Stimulated activated naive CD4-positive, alpha-beta T cell treated with Interleukin-2 at 50 U/mL for 16 hours (primary cell): ENCODE measurements at places on chromosomes 2 and 18.

DNA sequence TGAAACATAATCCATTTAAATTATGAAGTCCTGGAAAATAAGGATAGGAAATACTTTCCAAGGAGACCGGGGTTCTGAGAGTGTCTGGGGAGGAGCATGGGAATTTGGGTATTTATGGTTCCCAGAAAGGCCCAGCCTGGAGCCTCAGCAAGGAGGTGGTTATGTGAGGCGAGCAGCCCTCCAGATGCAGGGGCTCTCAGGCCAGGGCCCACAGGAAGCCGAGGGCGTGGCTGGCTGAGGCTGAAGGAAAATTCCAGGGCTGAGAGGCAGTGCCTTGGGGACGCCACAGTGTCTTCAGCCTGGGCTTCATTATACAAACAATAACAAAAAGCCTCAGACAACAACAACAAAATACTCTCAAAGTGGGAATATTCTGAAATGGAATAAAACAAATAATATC lies 86.9 kb upstream of the SERPINE2 start:
- no peak for DNase-seq

DNA sequence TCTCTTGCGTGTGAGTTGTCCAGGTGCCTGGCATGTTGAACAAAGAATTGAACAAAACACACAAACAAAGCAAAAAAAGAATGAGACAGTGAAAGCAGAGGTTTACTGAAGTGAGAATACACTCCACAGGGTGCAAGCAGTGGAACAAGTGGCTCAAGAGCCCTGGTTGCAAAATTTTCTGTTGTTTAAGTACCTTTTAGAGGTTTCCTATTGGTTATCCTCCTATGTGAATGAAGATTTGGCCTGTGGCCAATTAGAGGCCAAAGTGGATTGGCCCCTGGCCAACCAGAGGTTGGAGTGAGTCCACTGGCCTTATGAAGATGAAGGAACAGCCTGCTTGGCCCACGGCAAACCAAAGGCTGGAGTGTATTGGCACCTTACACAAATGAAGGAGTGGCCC lies 1188.5 kb upstream of the NRXN1 start:
- no peak for DNase-seq

- no peak for DNase-seq
Measured at GRCh38 chr2:54090521-54091117, 24.8 kb upstream of the ACYP2 start.

GRCh38 chr2:144339048-144339447 lies 180.9 kb downstream of the ZEB2 start:
- no peak for DNase-seq

DNA sequence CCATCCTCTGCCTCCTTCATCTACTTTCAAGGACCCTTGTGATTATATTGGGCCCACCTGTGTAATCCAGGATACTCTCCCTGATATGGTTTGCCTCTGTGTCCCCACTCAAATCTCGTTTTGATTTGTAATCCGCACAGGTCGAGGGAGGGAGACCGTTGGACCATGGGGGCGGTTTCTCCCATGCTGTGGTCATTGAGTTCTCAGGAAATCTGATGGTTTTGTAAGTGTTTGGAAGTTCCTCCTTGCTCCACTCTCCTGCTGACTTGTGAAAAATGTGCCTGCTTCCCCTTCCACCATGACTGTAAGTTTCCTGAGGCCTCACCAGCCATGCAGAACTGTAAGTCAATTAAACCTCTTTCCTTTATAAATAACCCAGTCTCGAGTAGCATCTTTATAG lies 42.0 kb upstream of the EML6 start:
- no peak for DNase-seq

DNA sequence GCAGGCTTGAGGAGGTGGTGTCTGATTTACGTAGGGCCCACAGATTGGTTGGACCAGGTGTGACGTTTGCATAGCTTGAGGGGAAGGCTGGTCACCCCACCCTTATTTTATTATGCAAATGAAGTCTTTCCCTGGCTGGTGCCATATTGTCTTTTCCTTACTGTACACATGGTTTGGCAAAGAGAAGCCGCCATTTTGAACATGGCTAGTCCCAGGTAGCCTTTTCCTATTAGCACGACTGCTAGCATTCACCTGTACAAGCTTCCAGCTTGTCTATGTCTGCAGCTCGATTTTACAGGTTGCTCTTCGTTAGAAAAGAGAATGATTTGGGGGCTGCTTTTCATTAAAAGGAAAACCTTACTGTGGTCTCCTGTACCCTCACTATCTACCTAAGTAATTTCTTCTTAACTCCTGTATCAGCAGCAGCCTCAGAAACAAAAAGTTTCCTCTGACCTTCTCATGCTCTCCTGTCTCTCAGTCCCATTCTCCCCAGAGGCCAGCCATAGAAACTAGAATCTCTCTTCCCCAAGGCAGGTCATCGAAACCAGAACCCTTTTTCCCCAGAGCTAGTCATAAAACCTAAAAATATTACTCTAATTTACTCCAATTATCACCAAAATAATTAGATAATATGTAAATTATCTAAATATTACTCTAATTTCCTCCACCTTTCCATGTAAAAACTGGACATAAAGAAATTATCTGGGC lies 151.8 kb downstream of the B3GNT2 start:
- no peak for DNase-seq

GRCh38 chr18:57806201-57806977 lies 3.3 kb upstream of the ATP8B1 start:
- DNase-seq = no peak

DNA sequence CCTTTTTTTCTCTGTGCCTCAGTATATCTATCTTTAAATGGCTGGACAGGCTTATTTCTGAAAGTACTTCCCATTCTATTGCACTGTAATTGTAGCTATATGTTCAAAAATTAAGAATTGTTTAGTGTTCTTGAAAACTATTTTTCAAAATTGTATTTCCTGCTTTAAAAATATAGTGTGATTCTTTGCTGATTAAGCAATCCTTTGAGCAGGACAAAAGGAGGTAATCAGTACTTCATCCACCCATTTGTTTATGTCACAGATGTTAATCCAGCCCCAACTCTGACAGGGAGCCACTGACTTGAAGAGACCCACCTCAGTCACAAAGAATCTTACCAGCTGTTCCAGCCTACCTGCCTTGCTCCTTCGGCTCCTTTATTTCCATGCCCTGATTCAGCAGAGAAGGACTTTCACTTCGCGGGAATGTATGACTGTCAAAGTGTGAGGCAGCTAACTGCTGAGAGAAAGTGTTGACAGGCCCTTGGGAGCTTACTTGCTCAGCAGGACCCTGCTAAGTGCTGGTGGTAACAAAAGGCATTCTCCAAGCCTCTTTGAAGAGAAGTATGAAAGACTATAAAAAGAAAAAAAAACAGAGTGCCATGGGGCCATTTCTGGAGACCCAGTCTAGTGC lies 393.3 kb upstream of the CYRIA start:
- no peak for DNase-seq

DNA sequence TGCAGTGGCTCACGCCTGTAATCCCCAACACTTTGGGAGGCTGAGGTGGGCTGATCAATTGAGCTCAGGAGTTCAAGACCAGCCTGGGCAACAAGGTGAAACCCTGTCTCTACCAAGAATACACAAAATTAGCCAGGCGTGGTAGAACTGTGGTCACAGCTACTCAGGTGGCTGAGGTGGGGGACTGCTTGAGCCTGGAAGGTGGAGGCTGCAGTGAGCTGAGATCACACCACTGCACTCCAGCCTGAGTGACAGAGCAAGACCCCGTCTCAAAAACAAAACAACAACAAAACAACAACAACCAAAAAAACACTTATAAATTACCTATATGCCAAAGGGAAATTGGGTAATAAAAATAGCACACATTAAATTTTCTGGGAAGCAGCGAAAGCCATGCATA lies 141.6 kb downstream of the HDAC4 start:
- no peak for DNase-seq

DNA sequence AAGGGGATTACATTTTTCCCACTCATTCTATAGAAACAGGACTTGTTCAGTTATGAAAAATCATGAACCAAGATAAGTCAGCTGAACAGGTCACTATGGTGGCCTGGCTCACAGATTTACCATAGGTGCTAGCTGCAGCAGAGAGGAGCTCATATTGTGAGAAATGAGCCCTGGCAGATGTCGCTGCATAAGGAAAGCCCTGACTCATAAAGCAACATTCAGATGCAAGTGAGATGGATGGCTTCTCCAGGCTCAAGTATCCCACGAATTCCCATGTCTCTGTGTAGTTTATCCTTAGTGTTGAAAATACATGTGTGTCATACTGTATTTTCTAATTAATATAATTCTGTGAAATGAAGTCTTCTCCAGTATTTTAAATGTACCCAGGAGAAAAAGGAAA lies 115.0 kb upstream of the LHCGR start:
- no peak for DNase-seq

- no peak for DNase-seq
Measured at GRCh38 chr18:73679941-73680712, 467.5 kb downstream of the FBXO15 start.

GRCh38 chr2:86482034-86482433 lies 40.9 kb downstream of the KDM3A start:
- DNase-seq = no peak

DNA sequence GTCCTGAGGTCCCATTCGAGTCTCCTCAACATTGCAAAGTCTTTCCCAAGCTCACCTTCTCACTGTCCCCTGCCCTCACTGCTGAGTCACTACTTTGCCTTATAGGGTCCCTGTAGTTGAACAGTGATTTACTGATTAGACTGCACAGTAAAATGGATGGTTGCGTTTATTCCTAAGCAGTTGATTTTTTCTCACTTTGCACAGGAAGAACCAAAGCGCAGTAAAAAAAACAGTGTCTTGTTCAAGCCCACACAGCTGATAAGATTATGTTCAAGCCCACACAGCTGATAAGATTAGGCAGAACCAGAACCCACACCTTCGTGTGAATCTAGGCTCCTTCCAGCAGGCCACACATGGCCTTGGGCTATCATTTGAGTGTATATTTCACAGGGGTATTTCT lies 215.3 kb upstream of the COPS8 start:
- DNase-seq = no peak

DNA sequence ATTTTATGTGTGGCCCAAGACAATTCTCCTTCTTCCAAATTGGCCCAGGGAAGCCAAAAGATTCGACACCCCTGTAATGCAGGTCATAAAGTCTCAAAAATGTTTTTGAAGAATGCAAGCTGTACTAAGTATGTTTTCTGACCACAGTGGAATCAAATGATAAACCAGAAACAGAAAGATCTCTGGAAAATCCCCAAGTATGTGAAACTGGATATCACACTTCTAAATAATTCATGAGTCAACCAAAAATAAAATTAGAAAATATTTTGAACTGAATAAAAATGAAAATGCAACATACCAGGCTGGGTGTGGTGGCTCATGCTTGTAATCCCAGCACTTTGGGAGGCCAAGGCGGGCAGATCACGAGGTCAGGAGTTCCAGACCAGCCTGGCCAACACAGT lies 34.1 kb upstream of the UBE2F start:
- no peak for DNase-seq

GRCh38 chr2:224160917-224161316 lies 121.8 kb upstream of the SERPINE2 start:
- no peak for DNase-seq

DNA sequence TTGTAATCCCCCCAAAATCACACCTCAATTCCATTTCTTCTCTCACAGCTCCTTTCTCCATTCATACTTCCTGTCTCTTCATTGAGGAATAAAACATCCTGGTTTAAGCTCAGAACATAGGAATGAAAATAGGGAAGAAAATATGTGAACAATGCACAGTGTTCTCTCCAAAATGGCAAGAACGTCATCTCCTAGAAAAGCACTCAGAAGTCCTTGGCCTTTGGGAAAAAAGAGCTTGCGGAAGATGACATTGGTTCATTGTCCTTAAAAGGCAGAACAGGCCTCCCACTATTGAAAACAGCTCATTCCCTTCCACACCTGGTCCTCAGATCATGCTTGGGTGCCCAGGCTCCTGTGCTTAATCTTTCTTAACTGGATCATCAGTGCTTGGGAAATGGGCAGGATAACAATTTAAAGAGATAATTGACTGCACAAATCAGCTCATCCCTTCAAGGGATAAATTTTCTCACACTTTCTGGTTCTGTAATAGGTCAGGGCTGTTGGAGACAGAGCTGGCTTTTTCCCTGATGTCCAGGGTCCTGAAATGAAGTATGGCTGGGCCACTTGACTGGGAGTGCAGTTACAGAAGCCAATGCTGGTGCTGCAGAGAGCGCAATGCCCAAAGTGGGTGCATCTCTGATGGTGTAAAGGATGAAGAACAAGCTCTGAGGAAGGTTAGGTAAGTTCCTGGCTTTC lies 69.2 kb downstream of the MARCHF4 start:
- DNase-seq = no peak

- no peak for DNase-seq
Measured at GRCh38 chr2:64792995-64793639, 139.4 kb upstream of the SERTAD2 start.

GRCh38 chr2:229429589-229429988 lies 158.5 kb upstream of the PID1 start:
- no peak for DNase-seq

- no peak for DNase-seq
Measured at GRCh38 chr2:24774373-24774772, 18.8 kb downstream of the PTRHD1 start.

DNA sequence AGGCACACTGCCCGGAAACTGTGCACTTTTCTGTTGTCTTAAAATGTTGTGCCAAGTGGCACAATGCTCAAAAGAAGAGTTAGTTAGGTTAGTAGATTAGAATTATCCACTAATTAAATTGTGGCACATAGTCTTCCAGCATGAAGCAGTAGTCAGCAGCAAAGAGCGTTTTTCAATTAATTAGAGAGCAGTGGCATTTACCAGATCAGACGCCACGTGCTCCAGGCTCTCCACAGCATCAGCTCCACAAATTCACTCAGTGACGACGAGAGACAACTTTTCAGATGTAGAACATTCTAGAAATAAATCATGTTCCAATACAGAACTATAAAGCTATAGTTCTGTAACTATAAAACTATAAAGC lies 16.4 kb upstream of the RTTN start:
- no peak for DNase-seq

- DNase-seq = no peak
Measured at GRCh38 chr2:129673234-129673633, 306.2 kb upstream of the RAB6C start.
